ENCODE measurements at places on chromosomes 3 and 15.

DNA sequence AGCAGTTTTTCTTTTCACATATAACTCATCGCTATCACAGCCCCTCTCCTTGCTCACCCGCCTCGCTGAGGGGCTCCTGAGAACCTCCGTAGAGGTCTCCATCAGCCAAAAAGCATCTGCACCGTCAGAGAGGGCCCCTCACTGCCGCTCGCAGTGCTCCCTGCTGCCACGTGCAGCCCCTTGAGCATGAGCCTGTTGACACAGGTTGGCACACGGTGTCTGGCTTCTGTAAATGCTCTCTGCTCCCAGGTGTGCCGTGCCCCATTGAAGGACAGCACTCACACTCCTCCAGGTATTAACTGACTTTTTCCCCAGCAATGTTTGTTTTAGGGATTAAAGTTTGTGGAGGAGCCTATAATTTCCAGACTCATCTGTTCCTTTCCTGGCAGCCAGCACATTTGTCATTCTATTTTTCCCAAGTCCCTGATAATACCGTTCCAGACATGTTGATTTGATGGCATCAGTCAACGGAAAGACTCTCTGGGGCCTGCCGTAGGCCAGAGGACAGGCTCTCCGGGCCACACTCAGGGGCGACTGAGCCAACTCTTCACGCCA, 2.1 kb upstream of the FURIN start:
- DNase-seq: no peak

- no peak for DNase-seq
These were observed 21.0 kb upstream of the MOBP start for GRCh38 chr3:39446444-39446843.

DNA sequence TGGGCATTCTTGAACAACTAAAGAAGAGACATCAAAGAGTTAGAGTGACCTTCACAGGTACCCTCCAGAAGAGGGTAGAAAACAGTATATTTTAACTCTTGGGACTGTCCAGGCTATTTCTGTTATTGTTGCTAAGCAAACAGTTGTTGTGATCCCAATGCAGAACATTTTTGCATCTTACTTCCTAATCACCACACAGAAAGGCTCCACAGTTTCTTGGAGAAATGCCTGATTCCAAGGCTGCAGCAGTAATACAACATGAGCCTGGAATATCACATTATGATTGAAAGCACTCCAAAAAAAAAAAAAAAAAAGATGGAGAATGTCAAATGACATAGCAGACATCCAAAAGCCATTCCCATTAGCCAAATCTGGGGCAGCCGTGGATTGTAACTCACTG, 195.6 kb downstream of the CTNNB1 start:
- DNase-seq: no peak

- DNase-seq: peak; percentile 43
These were observed 4.6 kb downstream of the THPO start for GRCh38 chr3:184373422-184373821.

- DNase-seq: no peak
These were observed 409.8 kb downstream of the NTRK3 start for GRCh38 chr15:87846746-87847145.

GRCh38 chr3:123305192-123305591, 103.4 kb downstream of the SEC22A start:
- no peak for DNase-seq

DNA sequence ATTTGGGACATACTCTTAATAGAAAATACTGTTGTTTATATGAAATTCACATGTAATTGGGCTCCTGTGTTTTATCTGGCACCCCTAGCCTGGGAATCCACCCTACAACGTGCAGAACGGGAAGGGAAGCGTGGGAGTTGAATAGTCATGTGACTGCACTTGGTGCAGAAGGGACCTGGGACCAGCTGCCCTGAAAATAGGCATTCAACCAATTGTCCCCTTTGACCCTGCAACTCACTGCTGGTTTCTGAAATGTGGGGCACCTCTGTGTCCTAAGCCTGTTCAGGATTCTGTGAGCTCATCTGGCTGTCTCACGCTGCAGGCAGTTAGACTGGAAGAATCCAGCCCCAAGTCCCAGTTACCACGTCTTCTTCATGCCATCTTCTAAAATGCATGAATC, 79.7 kb downstream of the CACNA2D3 start:
- no peak for DNase-seq

- DNase-seq: no peak
These were observed 1005.8 kb upstream of the NR2F2 start for GRCh38 chr15:95324656-95325055.

GRCh38 chr3:49813497-49814174, at the start of gene UBA7:
UBA7 (minus strand) TSS chr3:49813953; CDS start chr3:49813787, 166 bp downstream.
- no peak for DNase-seq

- no peak for DNase-seq
These were observed 9.1 kb downstream of the RPUSD3 start for GRCh38 chr3:9834520-9835380.

DNA sequence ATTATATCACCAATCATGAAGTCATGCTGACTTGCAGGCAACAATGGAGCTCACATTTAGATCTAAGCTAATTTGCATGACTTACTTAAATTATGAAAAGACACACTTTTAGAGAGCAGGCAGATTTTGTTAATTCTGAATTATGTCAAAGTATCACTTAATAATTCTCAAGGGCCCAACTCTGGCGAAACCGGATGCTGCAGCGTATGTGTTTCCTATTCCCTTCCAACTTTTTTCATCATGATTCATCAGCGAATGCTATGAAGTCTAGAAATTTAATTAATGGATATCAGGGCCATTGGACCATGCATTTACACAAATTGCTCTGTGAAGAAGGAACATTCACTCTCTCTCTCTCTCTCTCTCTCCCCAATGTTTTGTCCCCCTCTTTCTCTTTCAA, 63.5 kb upstream of the GOLGA8A start:
- DNase-seq: no peak

Measured in GM04503 (cell line).